ENCODE measurements at places on chromosomes 1 and 21. TPM values are rescaled to one million over a fixed set of nuclear protein-coding genes. Genes with fewer than 3 reads are reported as not detected.

Gene GBP6
- total RNA-seq, result 0.38 TPM

Gene OR14K1
- not detected for total RNA-seq

Gene AADACL3
- total RNA-seq, result 0.11 TPM

Gene PAQR7
- 5.6 TPM for total RNA-seq

Gene PGLYRP3
- not detected for total RNA-seq

Gene TMCO1
- total RNA-seq, result 71.9 TPM

Gene CELA2A
- total RNA-seq, result not detected

Gene KRTAP19-3
- not detected for total RNA-seq

Gene CZIB
- total RNA-seq, result 55.7 TPM

Gene CLCA4
- total RNA-seq, result not detected

Gene TEX50
- not detected for total RNA-seq

Gene B3GALT2
- total RNA-seq, result 25.5 TPM

Gene KRTAP7-1
- not detected for total RNA-seq

Gene IL6R
- total RNA-seq, result 4.6 TPM

Gene OLFML3
- total RNA-seq, result 89.9 TPM

Gene TTLL10
- total RNA-seq, result not detected

Gene RRP1
- 24.2 TPM for total RNA-seq

Gene MCOLN3
- total RNA-seq, result 3.0 TPM

Gene PDZK1IP1
- 1.0 TPM for total RNA-seq

Gene F5
- 11.3 TPM for total RNA-seq

Data from camera-type eye (tissue), 1 donor.